ENCODE measurements at places on chromosomes 13 and 19.

- no peak for DNase-seq
Measured at GRCh38 chr13:95805921-95806320, 129.0 kb downstream of the DNAJC3 start.

GRCh38 chr19:48364598-48365348 lies 606 bp downstream of the SYNGR4 start:
- no peak for DNase-seq

DNA sequence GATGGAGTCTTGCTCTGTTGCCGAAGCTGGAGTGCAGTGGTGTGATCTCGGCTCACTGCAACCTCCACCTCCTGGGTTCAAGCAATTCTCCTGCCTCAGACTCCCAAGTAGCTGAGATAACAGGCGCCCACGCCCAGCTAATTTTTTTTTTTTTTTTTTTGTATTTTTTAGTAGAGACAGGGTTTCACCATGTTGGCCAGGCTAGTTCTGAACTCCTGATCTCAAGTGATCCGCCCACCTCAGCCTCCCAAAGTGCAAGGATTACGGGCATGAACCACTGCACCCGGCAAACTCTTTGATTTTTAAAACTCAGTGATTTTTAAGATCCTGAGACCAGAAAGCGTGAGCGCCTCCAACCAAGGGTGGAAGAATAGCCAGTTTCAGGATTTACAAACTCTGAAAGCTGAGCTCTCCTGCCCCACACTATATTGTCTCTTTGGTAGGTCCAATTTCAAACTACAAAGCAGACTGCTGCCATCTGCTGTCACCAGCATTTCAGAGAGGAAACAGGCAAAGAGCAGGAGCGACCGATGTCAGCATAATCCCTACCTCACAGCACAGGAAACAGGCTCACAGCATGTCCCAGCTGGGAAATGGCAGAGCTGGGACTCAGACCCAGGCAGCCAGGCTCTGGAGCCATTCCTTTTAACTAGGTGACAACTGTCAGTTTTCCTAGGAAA lies 9.2 kb downstream of the NOSIP start:
- DNase-seq, result peak; percentile 43

DNA sequence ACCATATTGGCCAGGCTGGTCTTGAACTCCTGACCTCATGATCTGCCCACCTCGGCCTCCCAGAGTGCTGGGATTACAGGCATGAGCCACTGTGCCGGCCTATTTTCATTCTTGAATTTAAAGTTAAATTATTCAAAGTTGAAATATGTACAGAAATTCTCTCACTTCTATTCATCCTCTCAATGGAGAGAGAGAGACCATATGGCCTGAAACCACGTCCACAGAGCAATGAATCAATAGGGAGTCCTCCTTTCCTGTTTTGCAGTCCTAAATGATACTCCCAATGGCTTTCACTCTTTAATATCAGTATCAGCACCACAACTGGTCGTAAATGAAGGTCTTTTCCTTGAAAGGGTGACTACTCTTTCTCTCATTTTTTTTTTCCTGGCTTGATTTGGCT lies 30.5 kb upstream of the KCTD4 start:
- no peak for DNase-seq

GRCh38 chr19:2056837-2057192 lies 5.8 kb upstream of the MKNK2 start:
- DNase-seq, result no peak
